ENCODE measurements at places on chromosomes 2 and 18.

DNA sequence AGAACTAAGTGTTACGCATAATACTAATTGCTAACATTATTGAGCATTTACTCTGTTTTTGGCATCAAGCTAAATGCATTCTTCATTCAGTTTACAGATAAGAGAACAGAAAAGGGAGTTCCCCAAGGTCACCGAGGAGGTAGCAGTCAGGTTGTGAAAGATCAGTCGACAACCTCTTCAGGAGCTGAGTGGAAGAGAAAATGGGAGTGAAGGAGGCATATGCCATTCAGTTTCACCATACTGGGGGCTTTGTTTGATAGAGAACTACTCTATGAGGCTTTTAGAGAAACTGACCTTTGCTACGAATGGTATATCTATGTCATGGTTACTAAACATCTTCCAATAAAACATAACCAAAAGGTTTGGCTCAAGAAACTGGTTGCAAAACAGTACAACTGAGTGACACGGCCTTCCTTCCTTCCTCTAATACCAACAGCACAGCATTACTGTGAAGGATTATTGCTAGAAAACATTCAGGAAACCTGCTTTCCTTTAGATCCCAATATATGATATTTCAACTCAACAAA, 112.1 kb downstream of the RBMS1 start:
- DNase-seq = no peak

DNA sequence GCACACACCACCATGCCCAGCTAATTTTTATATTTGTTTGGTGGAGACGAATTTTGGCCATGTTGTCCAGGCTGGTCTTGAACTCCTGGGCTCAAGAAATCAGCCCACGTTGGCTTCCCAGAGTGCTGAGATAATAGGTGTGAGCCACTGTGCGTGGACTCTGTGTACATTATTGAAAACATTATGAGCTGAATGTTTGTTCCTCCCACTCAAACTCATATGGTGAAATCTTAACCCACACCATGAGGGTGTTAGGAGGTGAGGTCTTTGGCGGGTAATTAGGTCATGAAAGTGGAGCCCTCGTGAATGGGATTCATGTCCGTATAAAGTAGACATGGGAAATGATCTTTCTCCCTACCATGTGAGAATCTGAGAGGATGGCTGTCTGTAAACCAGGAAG, 83.6 kb downstream of the SPTBN1 start:
- DNase-seq = no peak

GRCh38 chr2:25444608-25445270, 103.0 kb upstream of the DNMT3A start:
- no peak for DNase-seq

GRCh38 chr2:235056768-235057167, 105.0 kb downstream of the SH3BP4 start:
- DNase-seq = no peak

GRCh38 chr2:128371648-128372345, 53.1 kb upstream of the HS6ST1 start:
- DNase-seq = no peak

GRCh38 chr18:31744321-31745067, 16.2 kb downstream of the SLC25A52 start:
- DNase-seq = no peak

- DNase-seq = no peak
These were observed 93.2 kb downstream of the USP40 start for GRCh38 chr2:233473386-233473791.

- DNase-seq = no peak
These were observed 57.4 kb downstream of the SP100 start for GRCh38 chr2:230473378-230473777.

DNA sequence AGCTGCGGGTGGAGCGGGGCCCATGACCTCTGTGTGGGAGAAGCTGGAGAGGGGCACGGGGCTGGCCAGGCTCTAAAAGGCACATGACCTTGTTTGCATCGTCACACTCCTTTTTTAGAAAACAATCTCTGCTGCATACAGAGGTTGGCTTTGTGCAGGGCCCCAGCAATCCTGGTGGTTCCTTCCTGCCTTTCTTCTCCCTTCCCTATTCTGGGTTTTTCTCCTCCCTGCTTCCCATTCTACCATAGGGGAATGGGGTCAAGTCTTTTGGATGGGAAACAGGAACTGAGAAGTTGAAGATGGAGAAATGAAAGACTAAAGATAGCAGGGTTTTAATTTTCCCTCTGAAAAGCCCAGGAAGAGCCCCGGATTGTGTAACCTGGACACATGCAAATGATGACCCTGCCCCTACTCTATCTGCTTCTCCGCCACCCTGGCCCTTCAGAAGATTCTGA, 53.9 kb downstream of the ASAP2 start:
- DNase-seq = no peak

- no peak for DNase-seq
These were observed 390.7 kb downstream of the TMEM182 start for GRCh38 chr2:103152556-103152955.

DNA sequence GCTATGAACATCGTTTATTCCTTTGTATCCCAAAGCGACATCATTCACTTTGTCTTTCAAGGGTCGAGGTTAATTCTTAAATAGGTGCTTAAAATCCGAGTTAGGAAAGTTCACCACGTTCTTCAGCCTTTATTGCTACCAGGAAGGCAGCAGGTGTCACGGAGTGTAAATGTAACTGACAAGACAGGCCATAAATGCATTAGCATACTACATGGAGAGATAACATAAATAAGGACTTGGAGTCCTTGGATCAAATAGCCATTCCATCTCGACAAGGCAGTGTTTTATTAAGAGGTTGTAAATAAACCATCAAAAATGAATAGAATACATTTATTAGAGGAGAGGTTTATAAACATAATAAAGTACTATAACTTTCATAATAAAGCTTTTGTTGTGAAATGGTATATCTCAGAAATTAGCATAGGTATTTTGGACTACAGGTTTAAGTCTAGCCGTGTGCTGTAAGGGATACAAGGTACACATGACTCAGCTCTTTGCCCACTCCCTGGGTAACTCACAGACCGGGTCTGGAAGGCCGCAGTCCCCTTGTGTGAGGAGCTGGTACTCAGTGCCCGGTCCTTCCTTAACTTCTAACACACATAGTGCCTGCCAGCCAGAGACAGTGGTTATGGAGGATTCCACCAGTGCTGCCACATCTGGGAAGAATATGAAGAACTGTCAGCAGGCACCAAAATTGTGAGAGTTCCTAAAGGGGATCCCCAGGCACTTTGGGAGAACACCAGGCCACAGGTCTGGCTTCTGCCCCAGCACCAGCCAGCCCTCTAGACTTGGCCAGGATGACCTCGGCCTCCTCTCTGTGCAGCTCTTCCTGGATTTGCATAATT, 29.4 kb downstream of the CAPN13 start:
- DNase-seq = no peak

- no peak for DNase-seq
These were observed 125.5 kb downstream of the MARCHF4 start for GRCh38 chr2:216246766-216247165.

DNA sequence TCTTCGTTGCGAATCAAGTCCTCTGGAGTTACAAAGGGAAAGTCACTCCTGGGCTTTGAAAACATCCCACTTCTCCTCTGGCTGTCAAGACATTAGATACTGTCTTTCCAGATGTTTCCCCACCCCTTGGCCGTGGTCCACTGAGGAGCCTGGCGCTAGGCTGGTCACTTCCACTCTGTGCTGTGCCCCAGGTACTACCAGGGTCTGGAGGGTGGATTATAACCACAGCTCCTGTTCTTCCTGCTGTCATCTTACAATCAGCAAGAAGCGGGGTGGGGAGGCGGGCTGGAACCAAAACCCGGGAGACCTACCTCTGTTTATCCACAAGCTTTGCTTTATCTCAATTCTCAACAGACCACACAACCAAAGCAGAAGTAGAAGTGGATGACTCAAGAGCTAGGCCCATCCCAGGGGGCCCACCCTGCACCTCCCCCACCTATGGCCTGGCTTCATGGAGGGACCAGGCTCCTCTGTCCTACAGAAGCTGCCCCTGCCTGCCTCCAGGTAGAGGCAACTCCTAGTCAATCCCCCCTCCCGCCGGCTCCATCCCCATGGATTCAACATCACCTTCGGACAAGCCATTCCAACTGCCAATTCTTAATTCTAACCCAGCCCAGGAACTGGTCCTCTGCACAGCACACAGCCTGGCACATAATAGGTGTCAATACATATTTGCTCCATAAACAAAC, 17.8 kb downstream of the SMAD7 start:
- no peak for DNase-seq

- no peak for DNase-seq
These were observed 121.7 kb downstream of the FSIP2 start for GRCh38 chr2:185860321-185860720.

GRCh38 chr2:18845854-18846445, 256.6 kb upstream of the NT5C1B start:
- DNase-seq = no peak

DNA sequence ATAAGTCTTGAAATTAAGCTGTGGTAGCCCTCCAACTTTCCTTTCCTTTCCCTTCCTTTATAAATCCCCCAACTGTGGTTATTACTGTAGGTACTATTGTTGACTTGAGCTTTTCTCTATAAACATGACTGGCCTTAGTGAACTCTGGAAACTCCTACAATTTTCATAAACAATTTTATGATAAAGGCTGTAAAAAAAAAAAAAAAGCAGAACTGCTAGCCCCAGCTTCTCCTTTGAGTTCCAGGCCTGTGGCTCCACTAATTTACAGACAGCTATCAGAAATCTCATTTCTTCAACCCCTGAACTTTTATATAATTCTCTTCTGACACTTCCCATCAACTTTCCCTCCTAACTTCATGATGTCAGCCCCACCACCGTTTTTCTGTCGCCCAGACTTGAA, 174.3 kb downstream of the IKZF2 start:
- no peak for DNase-seq

DNA sequence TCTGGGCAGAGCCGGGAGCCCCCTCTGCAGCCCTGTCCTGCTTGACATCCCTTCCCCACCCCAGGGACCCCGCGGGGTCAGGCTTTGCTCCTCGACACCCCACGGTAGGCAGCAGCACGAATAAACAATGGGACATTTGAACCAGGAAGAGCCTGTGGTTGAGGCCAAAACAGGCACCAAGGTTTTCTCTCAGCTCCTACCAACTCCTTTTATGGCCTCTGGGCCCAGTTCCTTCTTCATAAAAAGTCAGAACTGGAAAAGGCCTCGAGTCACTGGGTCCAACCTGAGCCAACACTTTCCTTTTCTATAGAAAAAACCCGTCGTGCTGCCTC, 20.6 kb downstream of the TEX44 start:
- DNase-seq = peak; percentile 25

Measured in activated CD8-positive, alpha-beta memory T cell treated with anti-CD3 and anti-CD28 coated beads for 48 hours (primary cell).